KBM-7 (cell line): ENCODE measurements at places on chromosomes 4 and X.

- no peak for DNase-seq
Observed at GRCh38 chr4:149166365-149166764, 649.3 kb downstream of the IQCM start.

DNA sequence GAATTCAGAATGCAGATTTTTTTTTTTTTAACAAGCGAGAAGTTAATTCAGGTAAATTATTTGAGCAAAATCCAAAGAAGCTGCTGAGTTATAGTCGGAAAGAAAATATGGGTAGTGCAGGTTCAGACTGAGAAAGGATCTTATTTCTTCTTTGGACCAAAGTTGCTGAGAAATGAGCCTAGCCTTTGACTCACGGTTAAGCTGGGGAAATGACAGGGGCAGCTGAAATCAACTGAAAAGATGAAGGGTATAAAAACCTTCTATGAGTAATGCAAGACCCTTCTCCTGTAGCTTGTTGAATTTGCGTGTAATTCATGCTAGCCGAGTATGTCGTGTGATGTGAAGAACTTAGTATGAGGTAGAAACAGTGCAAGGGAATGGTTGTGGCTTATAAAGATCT, 63.0 kb downstream of the KIAA0232 start:
- DNase-seq = no peak

DNA sequence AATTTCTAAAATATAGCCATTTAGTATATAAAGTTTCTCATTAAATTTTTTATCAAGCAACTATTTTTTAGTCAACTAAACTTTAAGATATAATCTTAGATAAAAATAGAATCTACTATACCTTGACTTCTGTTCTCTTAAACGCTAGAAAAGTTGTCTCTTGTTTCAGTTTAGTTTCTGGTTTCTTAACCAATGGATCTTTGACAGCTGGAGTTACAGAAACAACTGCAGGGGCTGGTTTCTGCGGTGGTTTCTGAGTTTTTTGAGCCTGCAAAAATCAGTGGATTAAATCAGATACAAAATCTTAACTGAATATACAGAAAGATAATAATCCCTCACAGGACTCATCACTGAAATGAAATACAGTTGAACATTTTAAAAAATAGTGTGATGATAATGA, 21.9 kb downstream of the INTS12 start:
- no peak for DNase-seq

DNA sequence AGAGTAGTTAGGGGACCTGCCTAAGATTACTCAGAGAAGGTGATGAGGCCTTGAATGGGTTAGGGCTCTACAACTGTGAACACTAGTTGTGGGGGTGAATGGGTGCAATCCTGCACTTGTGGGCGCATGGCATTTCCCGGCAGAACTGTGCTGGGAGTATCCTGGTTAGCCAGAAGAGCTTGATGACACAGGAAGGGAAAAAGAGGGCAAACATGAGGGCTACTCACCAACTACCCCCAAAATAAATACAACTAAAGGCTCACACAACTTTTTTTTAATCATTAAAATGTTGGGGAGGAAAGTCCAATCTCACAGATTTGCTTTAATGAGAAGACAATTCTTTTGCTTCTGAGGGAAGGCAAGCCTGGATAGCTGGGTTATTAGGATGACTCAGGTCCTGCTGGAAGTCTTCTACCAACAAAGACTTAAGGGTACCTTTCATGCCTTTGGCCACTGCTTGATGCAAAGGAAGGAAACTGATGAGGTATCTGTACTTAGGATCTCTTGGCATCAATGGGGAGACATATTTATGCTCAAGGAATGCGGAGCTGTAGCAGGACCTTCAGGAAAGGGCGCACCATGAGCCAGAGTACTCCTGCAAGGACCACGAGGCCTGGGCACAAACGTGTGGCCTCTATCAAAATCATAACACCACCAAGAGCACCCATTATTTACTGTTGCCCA, 2.6 kb downstream of the PHKA2 start:
- DNase-seq = no peak

DNA sequence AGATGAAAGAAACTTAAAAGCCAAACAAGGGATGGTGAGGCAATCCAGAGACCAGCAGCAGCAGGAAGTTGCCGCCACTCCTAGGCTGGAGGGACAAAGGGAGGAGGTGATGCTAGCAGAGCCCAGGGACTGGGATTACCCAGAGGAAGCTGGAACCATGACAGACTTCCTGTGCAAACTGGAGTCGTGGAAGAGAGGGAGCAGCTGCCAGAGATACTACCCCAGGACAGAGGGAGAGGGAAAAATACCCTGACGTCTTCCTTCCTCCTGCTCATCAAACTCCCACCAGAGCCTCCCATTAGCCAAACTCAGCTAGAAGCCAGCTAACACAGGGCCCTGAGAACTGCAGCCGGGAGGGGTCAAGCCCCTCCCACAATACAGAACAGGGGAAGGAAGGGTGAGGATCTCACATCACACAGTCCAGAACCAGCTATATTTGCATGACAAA, 101.2 kb upstream of the KLF3 start:
- DNase-seq = peak; percentile 54

- no peak for DNase-seq
Observed at GRCh38 chr4:159366966-159367780, 264.3 kb downstream of the RAPGEF2 start.

GRCh38 chrX:131792789-131793462, 230.2 kb upstream of the STK26 start:
- no peak for DNase-seq

- DNase-seq = peak; percentile 61
Observed at GRCh38 chr4:6674500-6675149, 19.1 kb upstream of the S100P start.

DNA sequence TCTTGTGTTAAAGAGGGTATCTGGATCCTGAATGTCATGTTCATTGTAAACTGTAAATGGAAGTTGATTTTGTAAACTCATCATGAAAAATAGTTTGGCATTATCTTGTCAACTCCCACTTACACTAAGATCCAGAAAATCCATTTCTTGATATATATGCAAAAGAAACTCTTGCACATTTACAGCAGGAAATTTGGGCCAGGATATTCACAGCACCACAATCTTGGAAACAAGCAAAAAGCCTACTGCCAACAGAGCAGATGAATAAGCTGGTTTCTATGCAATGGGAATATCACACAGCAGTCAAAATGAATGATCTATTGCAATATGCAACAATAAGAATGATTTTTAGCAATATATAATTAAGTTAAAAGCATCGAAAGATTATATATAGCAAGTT, 8.6 kb downstream of the GABRA4 start:
- no peak for DNase-seq

- no peak for DNase-seq
Observed at GRCh38 chr4:15479913-15480185, 10.2 kb downstream of the CC2D2A start.

DNA sequence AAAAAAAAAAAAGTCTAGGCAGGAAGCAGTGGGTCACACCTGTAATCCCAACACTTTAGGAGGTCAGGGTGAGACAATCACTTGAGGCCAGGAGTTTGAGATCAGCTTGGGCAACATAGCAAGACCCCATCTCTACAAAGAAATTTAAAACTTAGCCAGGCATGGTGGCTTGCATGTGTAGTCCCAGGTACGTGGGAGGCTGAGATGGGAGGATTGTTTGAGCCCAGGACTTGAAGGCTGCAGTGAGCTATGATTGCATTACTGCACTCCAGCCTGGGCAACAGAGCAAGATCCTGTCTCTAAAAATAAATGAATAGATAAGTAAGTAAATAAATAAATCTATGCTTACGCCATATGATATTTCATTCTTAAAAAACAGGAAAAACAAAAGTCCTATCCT, 65.3 kb downstream of the DHRSX start:
- no peak for DNase-seq

- DNase-seq = no peak
Observed at GRCh38 chr4:161828061-161828460, 335.7 kb downstream of the FSTL5 start.

GRCh38 chrX:23952984-23953907, 45.4 kb downstream of the CXorf58 start:
- peak; percentile 91 for DNase-seq

- DNase-seq = no peak
Observed at GRCh38 chr4:55758066-55758465, 61.5 kb upstream of the EXOC1L start.

DNA sequence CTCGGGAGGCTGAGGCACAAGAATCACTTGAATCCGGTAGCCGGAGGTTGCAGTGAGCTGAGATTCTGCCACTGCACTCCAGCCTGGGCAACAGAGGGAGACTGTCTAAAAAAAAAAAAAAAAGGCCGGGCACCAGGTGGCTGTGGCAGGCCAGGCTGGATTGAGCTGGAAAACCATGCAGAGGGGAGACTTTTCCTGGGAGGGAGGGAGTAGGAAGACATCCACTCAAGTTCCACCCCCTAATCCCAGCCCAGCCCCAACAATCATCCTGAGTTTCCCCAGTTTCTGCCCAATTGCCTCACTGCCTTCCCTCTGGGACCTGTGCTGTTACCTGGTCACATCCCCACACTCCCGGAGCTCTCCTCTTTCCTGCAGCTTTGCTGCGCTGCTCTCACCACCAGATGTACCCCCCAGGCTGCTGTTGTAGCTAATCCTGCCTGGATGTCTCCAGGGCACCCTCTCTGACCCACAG, 9.0 kb upstream of the TSPYL2 start:
- peak; percentile 52 for DNase-seq

- DNase-seq = no peak
Observed at GRCh38 chr4:35166466-35166865, 1077.8 kb downstream of the ARAP2 start.

DNA sequence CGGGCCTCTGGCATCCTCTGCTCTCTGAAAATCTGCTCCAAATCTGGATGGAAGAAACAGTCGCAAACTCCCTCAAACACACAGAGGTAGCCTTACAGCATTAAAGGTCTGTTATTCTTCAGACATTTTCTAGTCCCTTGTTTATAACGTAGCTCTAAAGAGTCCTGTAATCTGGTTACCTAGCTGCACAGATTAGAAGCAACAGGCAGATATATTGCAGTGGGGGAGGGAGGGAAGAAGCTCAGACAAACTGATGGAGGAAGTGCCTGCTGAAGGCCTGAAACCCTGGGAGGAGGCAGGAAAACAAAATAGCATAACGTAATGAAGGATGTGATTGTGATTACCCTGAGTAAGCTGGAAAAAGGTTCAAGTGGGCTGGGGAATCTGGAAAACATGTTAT, 39.4 kb downstream of the ZCCHC12 start:
- no peak for DNase-seq

- DNase-seq = no peak
Observed at GRCh38 chr4:14716691-14717090, 285.6 kb upstream of the CPEB2 start.

- DNase-seq = no peak
Observed at GRCh38 chrX:136034668-136035067, 49.4 kb downstream of the SLC9A6 start.

- DNase-seq = peak; percentile 32
Observed at GRCh38 chr4:173924561-173924960, 358.9 kb downstream of the FBXO8 start.

- no peak for DNase-seq
Observed at GRCh38 chr4:86117705-86118302, 242.0 kb downstream of the MAPK10 start.

GRCh38 chr4:83241132-83241531, 43.5 kb downstream of the COQ2 start:
- no peak for DNase-seq

DNA sequence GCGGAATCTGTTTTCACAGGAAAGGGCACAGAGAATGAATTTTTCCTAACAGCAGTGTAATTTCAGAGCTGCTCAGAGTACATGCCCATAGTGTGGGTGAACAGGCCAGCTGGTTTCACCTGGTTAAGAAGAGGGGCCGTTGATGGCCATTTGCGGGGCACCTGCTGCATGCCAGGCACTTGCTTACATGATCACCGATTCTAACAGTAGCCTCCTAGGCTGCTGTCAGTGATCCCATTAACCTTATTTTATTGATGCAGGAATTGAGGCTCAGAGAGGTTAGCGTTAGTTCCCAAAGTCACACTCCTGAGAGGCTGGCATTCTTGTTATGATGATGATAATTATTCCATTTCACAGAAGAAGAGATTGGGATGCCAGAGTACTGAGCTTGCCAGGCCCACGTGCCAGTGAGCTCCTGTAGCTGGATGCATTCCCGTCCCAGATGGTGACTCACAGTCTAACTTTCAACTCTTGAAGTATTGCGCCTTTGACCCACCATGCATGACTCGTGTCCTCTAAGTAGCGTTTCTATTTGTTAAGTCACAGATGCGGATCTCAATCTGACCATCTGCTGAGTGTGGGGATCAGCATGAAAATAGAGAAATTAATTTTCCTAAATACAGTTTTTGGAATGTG, 76.5 kb downstream of the PSAPL1 start:
- no peak for DNase-seq

GRCh38 chr4:127730142-127730913, at the start of gene SLC25A31:
TSS of gene SLC25A31 (plus strand) at chr4:127730400. CDS start at chr4:127730546, 146 bp downstream.
- DNase-seq = no peak

DNA sequence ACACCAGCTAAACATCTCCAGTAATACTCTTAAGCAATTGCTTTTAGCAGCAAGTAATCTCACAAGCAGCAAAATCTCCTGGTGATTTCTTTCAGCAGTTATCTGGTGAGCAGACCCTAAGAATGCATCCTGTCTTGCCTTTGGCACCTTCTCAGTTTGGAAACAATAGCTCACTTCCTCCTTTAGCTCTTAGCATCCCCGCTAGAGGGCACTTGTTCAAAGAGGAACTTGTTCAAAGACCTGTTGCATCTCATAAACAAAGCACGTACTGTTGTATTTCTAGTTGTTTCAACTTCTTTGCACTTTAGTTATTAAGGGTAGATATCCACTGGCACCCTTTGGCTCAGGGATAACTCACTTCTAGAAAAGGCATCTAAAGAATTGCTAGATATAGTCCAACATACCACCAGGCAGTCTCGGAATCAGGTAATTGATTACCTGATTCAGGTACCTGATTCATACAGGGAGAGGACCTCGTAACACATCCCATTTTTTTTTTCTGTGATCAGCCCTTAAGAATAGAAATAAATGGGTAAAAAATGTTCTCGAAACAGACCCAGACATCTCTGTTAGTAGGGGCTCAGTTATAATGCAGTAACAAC, 81.9 kb upstream of the QRFPR start:
- peak; percentile 53 for DNase-seq

DNA sequence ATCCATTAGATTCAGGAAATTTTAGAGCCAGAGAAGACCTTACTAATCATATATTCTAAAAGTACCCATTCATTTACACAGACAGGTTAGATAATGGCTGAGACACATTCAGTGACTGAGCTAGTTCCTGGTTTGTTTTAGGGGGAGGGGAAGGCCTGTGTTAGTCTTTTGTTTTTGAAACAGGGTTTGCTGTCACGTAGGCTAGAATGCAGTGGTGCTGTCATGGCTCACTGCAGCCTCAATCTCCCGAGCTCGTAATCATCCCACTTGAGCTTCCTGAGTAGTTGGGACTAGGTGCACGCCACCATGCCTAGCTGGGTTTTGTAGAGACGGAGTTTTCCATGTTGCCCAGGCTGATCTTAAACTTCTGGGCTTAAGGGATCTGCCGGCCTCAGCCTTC, 10.1 kb downstream of the RBPJ start:
- DNase-seq = no peak

DNA sequence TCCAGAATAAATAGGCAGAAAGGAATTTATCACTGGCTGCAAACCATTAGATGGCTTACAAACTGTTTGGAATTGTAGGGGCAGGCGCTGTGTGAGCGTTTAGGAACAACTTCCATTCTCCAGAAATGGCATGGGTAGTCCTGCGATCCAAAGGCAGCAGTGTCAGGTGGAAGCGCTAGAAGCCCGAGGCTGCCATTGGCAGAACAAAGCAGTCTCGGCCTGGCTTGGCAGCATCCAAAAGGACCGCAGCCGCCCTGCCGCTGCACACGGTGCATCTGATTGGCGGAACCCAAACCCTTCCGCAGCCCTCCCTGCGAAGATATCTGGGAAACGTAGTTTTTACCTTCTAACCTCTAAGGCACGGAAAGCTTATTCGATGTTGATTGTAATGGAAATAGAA, 23.6 kb upstream of the YTHDC1 start:
- peak; percentile 70 for DNase-seq
